ENCODE measurements at places on chromosomes 4 and X. TPM values are rescaled to one million over a fixed set of nuclear protein-coding genes. Genes with fewer than 3 reads are reported as not detected.

- DNase-seq = no peak
Observed at GRCh38 chr4:14083150-14083549, 455.6 kb upstream of the BOD1L1 start.

DNA sequence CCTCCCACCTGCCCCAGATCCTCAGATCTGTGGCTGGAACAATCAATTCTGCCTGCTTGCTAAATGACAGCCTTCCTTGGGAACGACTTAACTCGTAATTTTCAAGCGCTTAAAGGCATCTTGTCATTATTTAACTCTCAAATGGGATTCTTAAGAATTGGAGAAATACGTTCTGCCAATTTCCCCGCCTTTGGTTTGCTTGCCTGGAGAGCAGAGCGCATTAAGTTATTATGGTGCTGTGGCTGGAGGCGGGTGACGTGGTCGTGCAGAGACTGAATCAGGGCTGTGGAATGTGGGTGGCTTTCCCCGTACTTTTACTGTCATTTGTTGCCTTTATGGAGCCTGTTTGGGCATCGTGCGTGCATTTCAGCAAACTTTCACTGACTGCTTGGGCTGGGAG, 78.9 kb upstream of the PSAPL1 start:
- DNase-seq = no peak

DNA sequence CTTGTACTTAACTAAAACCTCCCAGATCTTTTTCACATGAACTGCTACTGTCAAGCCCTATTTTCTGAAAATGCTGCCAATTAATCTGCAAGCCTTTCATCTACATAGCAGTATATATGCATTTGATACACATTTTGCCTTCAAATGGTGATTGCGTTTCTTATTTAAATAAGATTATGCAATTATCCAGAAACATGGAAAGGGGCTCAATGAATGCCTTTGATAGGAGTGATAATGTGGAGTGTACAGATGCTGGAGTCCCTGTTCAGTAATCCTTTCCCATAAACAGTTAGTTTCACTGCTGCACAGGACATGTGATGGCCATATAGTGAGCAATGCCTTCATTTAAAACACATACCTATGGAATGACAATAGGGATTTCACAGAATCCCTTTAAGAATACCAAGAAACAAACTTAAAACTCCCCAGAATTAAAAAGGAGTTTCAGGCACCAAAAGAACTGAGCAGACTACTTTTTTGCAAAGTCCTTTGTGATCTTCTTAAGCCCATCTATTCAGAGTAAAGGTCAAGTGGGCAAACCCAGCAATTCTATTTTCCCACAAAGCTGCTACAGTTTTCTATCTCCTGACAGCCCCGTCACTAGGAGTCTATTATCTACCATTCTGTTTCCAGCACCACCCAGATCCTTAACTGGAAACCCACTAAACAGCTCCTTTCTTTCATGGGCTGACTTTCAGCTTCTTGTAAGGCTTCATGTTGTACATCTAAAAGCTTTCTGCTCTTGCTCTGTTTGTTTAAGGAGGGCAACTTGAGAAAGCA, 120.3 kb downstream of the UNC5C start:
- DNase-seq = no peak

DNA sequence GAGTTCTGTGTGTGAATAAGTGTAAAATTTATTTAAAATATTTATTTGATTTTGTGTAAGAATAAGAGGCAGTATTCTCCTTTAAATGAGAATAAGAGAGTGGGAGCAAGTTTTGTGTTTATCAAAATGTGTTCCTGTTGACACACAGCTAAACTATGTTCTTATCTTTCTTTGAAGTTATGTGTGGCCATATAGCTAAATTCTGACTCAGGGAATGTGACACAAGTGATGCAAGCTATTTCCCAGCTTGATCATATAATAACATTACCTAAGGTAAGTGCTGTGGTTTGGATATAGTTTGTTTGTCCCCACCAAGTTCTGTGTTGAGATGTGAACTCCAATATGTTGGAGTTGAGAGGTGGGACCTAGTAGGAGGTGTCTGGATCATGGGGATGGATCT, 740.0 kb upstream of the IGFBP7 start:
- DNase-seq = no peak

DNA sequence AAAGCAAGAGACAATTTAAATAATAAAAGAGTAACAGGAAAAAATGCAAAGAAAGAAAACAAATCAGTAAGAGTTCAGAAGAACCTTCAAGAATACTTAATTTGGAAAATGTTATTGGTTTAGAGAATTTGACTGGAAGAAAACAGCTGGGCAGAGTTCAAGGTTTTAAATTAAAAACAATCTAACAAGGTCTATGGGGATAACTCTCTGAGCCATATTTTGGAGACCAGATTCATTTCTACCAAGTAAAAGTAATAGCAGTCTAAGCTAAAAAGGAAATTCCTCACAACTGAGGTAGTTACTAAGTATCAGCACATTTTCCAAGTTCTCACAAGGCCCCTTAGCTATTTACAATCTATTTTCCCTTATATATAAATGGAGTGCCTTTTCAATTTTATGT, 82.4 kb upstream of the TFDP3 start:
- no peak for DNase-seq

- DNase-seq = no peak
Observed at GRCh38 chrX:21723084-21723483, 34.8 kb downstream of the SMPX start.

GRCh38 chrX:22135994-22136684, 104.0 kb downstream of the PHEX start:
- peak; percentile 43 for DNase-seq

- no peak for DNase-seq
Observed at GRCh38 chr4:181301735-181302710, 941.2 kb upstream of the TENM3 start.

GRCh38 chr4:103400405-103400804, 202.3 kb upstream of the CENPE start:
- no peak for DNase-seq

- no peak for DNase-seq
Observed at GRCh38 chr4:74159143-74159709, 1.3 kb downstream of the MTHFD2L start.

GRCh38 chr4:54548098-54548620, 109.6 kb upstream of the KIT start:
- DNase-seq = no peak

GRCh38 chrX:49879656-49880277, 483 bp downstream of the USP27X start:
- no peak for DNase-seq

DNA sequence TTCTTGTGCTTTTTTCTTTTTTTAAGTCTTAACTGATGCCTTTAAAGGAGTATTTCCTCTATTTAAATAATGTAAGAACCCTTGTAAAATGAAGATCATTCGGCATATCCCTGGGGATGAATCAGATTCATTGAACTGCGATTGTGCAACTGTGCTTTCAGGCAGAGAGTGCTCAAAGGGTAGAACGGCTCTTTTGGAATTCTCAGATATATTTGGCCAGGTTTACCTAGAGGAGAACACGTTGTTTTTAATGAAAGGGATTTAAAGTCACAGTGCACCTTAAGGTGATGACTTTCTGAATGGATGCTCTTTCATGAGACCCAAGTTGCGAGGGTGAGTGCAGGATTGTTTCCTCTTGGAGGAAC, 51.6 kb upstream of the ELOVL6 start:
- DNase-seq = no peak

DNA sequence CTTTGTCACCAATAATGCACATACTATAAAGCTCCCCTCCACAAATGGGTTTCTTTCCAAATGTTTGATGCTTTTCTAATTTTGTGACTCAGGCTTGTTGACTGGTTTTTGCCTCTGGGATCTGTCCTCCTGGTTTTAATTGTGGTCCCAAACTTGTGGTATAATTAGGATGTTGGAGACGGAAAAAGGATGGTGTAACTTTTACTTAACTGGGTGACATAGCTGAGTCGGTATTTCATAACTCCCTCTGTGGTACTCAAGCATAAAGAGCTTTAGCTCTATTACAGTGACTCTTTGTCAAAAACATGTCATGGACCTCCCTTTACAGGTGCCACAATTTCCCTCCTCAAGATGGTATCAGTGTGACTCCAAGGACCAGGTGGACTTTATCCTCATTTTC, 119.7 kb upstream of the RBPJ start:
- no peak for DNase-seq

- DNase-seq = peak; percentile 49
Observed at GRCh38 chr4:41358647-41359421, 102.1 kb downstream of the UCHL1 start.

- no peak for DNase-seq
Observed at GRCh38 chrX:71616672-71617529, 1.4 kb downstream of the CXCR3 start.

- no peak for DNase-seq
Observed at GRCh38 chrX:79365591-79365990, 1.5 kb downstream of the ITM2A start.

DNA sequence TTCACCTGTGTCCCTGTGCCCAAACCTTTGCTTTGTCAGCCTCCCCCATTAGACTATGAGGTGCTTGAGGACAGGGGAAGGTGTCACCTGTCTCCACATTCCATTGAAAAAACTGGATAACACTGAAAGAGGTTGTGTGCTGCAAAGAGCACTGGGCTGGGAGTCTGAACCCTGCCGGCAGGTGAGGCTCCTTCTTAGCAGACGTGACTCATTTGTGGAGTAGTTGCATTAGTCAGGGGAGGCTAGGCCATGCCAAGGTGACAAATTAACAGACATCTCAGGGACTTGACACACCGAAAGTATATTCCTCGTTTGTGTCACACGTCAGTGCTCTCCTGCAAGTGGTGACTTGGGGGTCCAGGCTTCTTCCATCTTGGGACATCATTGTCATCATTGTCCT, 95.9 kb upstream of the STX18 start:
- DNase-seq = no peak

GRCh38 chr4:145289403-145290076, 109.2 kb upstream of the OTUD4 start:
- no peak for DNase-seq

DNA sequence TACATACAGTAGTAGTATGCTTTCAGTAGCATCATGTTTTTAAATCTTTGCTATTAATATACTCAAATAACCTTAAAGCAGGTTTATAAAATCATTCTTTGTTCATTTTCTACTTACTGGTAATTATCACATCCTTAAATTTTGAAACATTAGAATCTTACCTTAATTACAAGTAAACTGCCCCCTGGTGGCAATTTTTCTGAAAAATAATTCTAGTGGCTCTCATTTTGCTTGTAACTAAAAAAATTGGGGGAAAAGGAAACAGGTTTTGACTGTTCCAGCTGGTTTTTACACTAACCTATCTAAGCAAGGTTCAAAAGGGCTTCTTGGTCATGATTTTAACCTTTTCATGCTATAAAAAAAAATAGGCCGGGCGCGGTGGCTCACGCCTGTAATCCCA, 18.5 kb upstream of the DCAF4L1 start:
- no peak for DNase-seq

DNA sequence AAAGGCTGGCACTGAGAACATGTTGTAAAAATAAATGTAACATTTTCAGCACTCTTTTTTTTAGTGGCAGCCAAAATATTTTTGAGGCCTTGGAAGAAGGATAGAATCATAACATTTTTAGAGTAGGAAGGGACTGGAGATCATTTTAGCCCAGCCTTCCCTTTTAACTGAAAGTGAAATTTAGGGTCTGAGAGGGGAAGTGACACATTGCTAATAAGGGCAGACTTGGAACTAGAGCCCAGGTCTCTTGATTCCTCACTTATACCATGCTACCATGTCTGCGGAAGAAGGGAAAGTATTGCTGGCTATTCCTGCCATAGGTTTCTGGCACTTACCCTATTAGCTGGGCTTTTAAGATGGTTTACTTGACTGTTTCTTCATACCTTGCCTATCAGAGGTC, 4.8 kb downstream of the WDR44 start:
- no peak for DNase-seq

GRCh38 chrX:20118065-20118824, 1.5 kb upstream of the MAP7D2 start:
- no peak for DNase-seq

- DNase-seq = no peak
Observed at GRCh38 chrX:106707771-106708454, 18.6 kb upstream of the RNF128 start.

The TBC1D8B gene
- polyA plus RNA-seq = 10.3 TPM

The AR gene
- polyA plus RNA-seq = 8.6 TPM

The DDX53 gene
- not detected for polyA plus RNA-seq

The FRAS1 gene
- 43.5 TPM for polyA plus RNA-seq

The CDKL2 gene
- 5.5 TPM for polyA plus RNA-seq

The SORCS2 gene
- 8.6 TPM for polyA plus RNA-seq

The F11 gene
- polyA plus RNA-seq = 1.8 TPM

The CYBB gene
- 12.6 TPM for polyA plus RNA-seq

The DGKK gene
- polyA plus RNA-seq = 0.09 TPM

The WDR13 gene
- polyA plus RNA-seq = 84.4 TPM

Measured in right lung (tissue), 10 donors.